ENCODE measurements at places on chromosomes 13 and 19. TPM values are rescaled to one million over a fixed set of nuclear protein-coding genes. Genes with fewer than 3 reads are reported as not detected.

The ALOX5AP gene
- polyA plus RNA-seq = 4.9 TPM

DNA sequence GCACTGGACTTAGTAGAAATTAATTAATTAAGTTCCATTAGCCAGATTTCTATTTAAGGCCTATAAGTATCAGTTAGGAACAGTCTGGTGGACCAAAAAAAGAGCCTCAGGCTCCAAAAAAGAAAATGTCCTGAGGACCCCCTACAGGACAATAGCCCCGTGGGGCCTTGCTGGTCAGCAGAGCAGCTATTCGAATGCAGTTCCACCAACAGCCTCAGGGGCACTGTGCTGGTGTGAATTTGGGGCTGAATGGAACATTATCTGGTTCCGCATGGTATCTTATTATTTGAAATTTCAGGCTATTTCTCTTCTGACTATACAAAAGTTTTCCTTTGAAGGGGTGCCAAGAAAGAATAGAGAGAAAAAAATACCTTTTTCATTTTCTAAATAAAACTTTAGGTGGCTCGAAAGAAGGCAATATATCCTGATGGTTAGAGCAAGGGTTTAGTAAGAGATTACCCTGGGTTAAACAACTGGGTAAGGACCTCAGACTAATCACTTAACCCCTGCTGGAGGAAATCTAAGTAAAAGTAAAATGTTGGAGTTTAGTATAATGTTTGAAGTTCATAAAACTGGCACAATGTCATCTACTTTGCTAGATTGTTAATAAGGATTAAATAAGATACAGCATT is 147.2 kb downstream of the MIPEP start:
- DNase-seq = no peak

DNA sequence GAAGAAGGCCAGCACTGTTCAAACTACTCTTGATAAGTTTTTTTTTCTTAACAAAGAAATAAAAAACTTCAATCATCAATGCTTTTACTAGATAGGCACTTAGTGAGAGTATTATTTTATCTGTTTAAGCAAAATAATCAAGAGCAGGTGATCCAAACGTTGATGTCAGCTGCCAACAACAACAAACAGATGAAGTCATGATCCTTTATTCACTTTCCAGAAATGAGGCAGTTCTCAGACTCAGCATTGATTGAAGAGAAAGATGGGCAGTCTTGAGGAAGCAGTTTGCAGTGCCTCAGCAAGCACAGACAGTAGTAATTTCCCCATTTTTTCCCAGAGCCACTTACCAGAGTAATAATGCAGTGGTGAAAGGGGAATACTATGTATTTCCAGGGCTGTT is 38.4 kb upstream of the CSNK1A1L start:
- DNase-seq = no peak

- DNase-seq = no peak
Observed at GRCh38 chr19:6076291-6076665, 34.0 kb downstream of the RFX2 start.

DNA sequence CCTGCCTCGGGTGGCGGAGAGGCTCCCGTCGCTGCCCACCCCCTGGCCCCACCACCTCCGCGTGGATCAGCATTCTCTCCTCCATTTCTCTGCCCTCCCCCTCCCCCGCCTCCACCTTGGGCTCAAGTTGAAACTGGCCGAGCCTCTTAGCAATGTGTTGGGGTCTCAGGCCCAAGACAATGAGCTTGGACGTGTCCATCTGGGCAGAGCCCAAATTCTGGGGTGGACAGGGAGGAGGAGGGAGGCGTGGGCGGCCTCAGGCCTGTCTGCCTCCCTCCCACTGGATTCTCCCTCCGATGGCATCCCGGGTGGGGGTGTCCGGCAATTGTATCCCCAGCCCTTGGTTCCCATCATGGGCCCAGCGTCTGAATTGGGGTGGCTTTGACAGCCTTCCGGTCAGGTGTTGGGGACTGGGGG is 1.2 kb downstream of the CELF5 start:
- DNase-seq = no peak

- peak; percentile 88 for DNase-seq
Observed at GRCh38 chr13:75635828-75636435, at the start of gene LMO7. LMO7 (plus strand) TSS chr13:75636330; CDS start chr13:75636658, 328 bp downstream.

- DNase-seq = no peak
Observed at GRCh38 chr13:28248080-28248479, 109.7 kb downstream of the PAN3 start.

- peak; percentile 70 for DNase-seq
Observed at GRCh38 chr19:10829967-10830366, 6.0 kb downstream of the TMED1 start.
